Activated CD8-positive, alpha-beta memory T cell treated with anti-CD3 and anti-CD28 coated beads for 36 hours (primary cell): ENCODE measurements at places on chromosomes 6 and 20. TPM values are rescaled to one million over a fixed set of nuclear protein-coding genes. Genes with fewer than 3 reads are reported as not detected.

CLPSL1 gene
- not detected for total RNA-seq

PAX1 gene
- not detected for total RNA-seq

DPPA5 gene
- not detected for total RNA-seq

CLIC1 gene
- 395 TPM for total RNA-seq

RBM12 gene
- total RNA-seq, result 121 TPM

YIPF3 gene
- 39.7 TPM for total RNA-seq
